ENCODE measurements at places on chromosomes 13 and 19.

DNA sequence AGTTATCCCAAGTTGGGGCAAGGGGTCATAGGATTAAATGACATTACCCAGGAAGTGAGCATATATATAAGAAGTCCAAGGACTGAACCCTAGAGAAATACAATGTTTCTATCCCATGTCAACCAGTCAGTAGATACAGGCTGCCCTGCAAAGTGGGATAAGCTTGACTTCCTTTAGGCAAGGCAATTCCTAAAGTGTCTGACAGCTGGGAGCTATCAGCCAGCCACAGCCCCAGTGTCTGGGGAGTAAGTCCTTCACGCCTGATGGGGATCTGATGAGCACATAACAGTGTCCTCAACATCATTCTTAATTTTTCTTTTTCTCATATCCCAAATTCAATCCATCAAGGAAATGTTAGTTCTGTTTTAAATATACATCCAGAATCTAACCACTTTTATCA is 54.1 kb downstream of the DNAJC15 start:
- no peak for DNase-seq

DNA sequence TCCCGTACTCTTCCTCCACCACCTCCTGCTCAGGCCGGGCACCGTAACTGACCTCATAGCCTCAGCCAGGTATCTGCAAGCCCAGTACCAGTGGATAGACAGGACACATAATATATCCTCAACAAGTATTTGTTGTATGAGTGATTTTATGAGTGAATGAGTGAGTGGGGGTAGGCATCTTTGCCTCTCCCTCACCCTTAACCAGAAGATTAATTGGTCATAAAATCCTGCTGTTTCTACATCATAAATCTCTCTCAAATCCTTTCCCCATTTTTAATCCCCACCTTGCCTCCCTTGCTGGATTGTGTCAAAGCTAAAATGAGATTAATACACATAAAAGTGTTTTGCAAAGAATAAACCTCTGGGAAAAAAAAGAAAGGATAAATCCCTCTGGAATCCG is 44.4 kb upstream of the HMGB1 start:
- no peak for DNase-seq

GRCh38 chr19:7912144-7912696 is 2.4 kb upstream of the TGFBR3L start:
- no peak for DNase-seq

- no peak for DNase-seq
Observed at GRCh38 chr19:3369337-3370213, 3.2 kb downstream of the NFIC start.

GRCh38 chr13:26308836-26309235 is 54.9 kb downstream of the CDK8 start:
- no peak for DNase-seq

- no peak for DNase-seq
Observed at GRCh38 chr19:53130506-53130905, 2.2 kb downstream of the ZNF415 start.

- peak; percentile 88 for DNase-seq
Observed at GRCh38 chr19:18251587-18252369, 22.5 kb downstream of the IQCN start.

GRCh38 chr13:64684108-64684507 is 2546.0 kb downstream of the PCDH9 start:
- no peak for DNase-seq

DNA sequence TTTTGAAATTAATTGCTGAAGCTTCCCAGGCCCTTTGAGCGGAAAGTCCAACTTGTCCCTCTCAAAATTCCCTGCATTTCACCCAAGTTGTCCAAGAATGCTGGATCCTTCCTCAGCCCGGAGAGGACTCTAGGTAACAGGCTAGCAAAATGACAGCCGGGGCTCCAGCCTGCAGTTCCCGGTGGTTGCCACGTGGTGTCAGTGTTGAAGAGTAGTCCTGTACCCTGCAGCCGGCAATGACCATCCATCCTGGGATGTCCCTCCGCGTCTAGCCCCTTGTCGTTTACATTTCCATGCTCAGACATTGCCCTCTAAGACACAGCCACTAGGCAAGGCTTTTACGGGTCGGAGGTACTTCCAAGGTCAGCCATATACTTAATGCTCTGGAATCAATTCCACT is 31.4 kb upstream of the MTIF3 start:
- peak; percentile 54 for DNase-seq

All from activated CD8-positive, alpha-beta T cell treated with anti-CD3 and anti-CD28 coated beads, Interleukin-2, amount 10 ng/mL, durations not matched to agents 7 days and 5 days (primary cell).